ENCODE measurements at places on chromosomes 1 and 21.

- no peak for DNase-seq
Measured at GRCh38 chr1:34625521-34626015, 129.3 kb upstream of the GJB5 start.

DNA sequence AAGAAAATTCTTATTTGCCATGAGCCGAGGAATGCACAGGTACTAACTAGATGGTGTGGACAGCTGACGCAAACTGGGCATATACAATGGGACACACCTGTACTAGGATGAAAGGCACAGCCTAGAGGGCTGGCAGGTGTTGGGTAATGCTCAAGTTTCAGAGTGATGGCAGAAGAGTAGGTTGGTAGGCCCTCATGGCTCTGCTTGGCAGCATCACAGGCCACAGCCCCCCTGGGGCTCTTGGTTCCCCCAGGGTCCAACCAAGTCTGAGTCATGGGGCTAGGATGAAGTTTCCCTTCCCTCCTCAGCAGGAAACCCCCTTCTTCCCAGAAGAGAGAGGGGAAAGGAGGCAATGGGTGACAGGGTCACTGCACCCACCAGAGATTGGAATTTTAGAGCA lies 35.2 kb downstream of the SPEN start:
- DNase-seq: no peak

DNA sequence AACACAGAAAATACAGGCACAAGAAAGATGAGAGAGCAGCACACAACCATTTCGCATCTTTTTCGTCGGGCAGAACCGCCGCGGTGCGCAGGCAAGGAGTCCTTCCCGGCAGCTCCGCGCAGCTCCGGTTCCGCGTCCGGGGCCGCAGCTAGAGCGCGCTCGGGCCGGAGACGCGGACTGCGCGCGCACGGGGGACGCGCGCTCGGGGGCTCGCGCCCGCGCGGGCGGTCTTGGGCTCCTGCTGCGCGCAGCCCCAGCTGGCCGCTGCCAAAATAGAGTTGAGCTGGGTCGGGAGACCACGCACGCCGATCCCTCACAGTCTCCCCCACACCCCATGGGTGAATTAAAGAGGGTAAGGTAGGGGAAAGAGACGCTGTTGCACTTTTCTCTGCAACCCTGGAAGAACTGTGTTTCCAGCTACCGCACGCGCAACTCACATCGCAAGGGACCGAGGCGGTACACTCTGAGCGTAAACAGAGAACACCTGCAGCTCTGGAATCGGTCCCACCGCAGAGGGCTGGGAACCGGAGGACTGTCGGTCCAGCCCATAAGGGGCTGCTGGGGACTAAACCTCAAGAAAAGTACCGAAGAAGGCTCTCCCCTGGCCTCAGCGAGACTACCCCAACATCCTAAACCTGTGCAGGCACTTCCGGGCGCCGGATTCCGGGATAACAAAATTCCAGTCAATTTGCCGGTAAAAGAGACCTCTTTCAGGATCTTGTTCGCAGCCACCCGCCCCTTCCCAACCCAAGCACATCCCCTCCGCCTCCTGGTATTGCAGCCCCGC lies 1.7 kb downstream of the NR5A2 start:
- no peak for DNase-seq

GRCh38 chr1:169483500-169483966 lies 2.2 kb downstream of the SLC19A2 start:
- no peak for DNase-seq

DNA sequence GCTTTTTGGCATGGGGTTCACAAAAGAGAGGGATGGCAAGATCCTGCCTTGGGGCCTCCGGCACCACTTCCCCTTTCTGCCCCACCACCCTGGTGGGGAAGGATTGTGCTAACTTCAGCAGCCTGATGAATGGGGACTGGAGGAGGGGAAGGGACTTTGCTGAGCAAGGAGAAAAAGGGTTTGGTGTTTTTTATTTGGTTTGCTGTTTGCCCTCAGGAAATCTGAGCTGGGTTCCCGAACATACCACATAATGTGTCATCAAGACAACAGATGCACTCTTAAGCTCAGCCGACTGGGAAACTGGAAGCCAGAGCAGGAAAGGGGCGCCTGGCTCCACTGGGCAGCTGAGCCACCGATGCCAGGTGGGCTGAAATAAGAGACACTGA lies 19.8 kb downstream of the OLFML2B start:
- no peak for DNase-seq

- no peak for DNase-seq
Measured at GRCh38 chr1:8343464-8344001, 25.6 kb downstream of the SLC45A1 start.

All from dorsolateral prefrontal cortex (tissue), 122 donors.